ENCODE measurements at places on chromosomes 13 and 19.
A peak's percentile ranks its signal among the peaks of the same experiment; 100 is the strongest.

DNA sequence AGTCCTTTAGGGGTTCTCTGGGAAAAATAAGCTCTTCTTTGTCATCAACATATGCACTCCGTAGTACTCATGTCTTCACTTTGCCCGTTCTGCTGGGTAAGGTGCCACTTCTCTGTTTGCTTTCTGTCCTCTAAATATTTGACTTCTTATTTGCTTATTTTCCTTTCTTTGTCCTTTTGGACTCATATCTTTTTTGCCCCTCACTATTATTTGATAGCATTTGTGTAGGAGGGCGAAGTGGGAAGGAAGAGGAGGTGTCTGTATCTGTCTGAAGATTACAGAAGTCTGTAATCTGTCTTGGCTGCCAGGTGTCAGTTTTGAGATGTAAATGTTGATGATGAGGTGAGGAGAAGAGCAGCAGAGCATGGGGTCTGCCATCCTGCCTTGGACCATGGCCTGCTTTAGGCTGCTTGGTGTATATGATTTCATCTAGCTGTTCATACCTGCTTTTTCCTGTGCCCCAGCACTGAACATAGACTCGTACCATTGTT is 30.8 kb downstream of the USPL1 start:
- DNase-seq: peak; percentile 25

- no peak for DNase-seq
These were observed 425 bp upstream of the COLGALT1 start for GRCh38 chr19:17554968-17555479.

- no peak for DNase-seq
These were observed 1.4 kb downstream of the BTBD2 start for GRCh38 chr19:2014131-2014571.

- DNase-seq: no peak
These were observed 10.2 kb downstream of the COLGALT1 start for GRCh38 chr19:17565611-17566010.

GRCh38 chr19:10026744-10027143 is 13.5 kb downstream of the RDH8 start:
- no peak for DNase-seq

DNA sequence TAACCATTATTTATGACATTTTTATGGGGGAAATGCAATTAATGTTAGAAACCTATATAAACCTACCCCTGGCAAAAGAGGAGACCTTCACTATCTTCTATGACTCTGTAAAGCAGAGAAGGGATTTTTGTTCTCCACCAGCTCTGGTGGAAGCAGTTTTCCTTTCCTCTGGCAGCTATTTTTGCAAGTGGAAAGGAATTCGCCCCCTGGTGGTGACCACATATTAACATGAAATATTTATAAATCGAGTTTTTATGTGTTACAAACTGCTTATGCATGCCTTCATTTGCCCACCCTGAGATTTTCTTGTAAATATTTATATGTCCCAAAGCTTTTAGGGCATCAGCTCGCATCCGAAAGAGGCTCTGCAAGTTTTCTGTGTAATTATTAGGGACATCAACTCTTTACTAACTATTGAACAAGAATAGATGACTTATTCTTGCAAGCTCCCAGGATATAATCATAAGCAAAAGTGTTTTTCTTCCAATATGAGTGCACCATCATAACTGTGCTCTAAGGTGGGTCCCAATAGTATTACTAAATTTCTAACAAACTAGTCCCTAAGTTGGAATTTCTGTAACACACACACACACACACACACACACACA is 62.4 kb downstream of the SERTM1 start:
- DNase-seq: peak; percentile 70

GRCh38 chr19:28869459-28869858 is 343.5 kb downstream of the UQCRFS1 start:
- DNase-seq: no peak

DNA sequence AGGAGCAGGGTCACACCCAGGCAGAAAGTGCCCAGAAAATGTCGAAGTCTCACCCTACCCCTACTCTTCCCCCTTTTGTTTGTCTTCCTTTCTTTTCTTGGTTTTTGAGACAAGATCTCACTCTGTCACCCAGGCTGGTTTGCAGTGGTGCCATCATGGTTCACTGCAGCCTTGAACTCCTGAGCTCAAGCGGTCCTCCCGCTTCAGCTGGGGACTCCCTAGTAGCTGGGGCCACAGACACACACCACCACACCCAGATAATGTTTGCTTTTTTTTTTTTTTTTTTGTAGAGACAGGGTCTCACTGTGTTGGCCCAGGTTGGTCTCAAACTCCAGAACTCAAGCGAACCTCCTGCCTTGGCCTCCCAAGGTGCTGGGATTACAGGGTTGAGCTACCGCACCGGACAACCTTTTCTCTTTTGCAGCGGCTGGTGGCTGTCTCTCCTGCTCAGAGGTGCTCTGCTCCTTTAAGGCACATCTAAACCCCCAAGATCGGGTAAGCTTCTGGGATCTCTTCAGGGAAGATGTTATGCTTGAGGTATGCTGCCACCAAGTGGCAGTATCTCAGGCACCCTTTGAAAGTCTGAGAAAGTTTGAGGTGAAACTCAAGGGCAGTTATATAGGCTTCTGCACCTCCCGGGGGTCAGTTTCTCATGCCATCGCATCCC is 22.4 kb upstream of the EBI3 start:
- DNase-seq: peak; percentile 61

DNA sequence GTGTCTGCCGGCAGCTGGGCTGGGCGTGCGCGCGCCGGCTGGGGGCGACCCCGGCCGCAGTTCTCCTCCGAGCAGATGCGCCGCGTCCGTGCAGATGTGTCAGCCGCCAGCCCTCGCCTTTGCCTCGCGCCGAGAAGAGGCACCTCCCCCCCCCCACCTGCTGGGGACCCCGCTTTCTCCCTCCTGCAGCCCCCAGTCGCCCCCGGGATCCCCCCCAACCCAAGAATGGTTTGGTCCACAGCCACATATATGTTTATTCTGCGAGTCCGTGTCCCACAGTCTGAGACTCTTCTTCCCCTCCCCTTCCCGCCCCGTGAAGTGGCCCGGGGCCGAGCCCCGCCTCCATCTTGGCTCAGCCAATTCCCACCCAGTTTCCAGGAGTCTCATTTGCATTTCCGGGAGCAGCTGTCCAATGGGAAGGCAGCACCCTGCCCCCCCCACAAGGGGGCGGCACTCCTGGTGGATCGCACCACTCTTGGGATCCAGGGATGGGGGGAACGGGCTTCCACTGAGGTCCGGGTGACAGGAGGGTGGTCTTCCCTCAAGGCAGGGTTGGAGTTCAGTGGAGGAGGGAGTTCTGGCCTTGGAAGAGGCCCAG is 8.6 kb downstream of the ISOC2 start:
- DNase-seq: peak; percentile 98

Measured in NCI-H69 (cell line).